ENCODE measurements at places on chromosomes 3 and 15.

GRCh38 chr15:77831986-77832385, 199.3 kb upstream of the LINGO1 start:
- no peak for DNase-seq

GRCh38 chr3:194465920-194466570, 20.8 kb downstream of the ATP13A3 start:
- DNase-seq, result no peak

- no peak for DNase-seq
These were observed 181.7 kb downstream of the GBE1 start for GRCh38 chr3:81579744-81580143.

DNA sequence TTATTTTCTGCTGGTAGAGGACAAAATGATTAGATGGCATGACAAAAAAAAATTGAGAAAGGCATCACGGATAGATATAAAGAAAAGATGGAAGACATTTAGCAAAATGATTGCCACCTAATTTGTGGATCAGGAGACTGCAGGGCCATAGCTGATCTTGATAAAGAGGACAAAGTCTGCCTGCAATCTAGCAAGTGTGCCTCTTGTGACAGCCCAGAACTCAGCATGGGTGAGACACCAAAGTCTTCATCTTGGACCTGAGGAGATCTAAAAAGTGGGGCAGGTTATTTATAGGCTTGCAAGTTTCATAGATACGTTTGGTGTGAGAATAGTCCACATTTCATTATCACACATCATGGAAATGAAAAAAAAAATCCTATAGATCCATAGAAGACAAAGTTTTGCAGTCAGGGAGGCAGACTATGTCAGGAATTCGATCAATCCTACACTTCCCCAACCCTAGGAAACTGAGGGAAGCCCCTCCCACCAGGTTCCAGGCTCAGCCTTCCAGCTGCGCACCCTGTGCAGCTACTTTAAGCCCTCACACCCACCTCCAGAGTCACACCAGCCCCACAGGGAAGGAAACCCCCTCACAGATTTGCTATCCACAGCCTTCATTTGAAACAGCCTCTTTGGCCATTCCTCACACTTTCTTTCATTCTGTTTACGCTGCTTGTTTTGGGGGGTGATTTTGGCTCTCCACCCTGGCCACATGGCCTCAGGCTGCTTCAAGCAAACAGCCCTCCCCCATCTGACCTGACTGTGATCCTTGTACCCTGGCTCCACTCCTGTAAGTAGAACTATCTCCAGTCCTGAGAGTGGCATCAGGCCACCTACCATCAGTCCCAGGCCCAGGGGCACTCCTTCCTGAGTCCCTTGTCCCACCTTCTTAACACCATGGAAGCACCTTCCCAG, 28.1 kb upstream of the KLHL6 start:
- no peak for DNase-seq

DNA sequence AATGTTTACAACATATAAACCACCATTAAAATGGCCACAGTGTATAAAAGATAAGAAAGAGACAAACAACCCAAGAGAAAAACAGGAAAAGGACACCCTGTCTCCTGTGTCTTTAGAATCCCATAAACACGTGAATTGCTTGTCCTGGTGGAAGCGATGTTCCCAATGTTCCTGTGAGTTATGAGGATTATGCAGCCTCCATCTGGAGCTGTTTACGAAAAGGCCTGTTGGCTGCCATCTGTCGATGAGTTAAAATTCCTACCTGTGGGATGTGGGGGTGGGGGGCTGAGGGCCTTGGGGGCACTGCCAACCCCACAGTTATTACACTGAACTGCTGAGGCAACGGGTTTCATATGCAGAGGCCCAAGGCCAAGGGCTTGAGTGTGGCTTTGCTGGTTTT, 13.6 kb downstream of the NISCH start:
- no peak for DNase-seq

DNA sequence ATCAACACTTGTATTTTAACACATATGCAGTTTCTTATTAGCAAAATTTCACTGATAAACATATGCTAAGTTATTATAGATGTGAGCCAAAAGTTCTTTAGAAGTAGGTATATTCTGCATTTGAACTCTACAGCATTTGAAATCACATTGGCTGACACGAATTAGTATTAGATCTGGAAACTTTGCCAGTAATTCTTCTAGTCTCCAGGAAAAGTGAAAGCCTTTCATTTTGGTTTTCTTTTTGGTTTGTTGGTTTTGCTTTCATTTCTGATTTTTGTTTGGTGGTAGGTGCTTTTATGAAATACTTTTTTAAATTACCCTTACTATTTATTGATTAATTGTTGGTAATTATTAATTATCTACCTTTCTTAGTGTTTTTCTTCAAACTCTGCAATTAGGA, 72.9 kb downstream of the RBMS3 start:
- DNase-seq, result no peak

- DNase-seq, result no peak
These were observed 31.3 kb downstream of the SMAD3 start for GRCh38 chr15:67096546-67097294.

GRCh38 chr3:45163481-45163880, 17.3 kb upstream of the CDCP1 start:
- no peak for DNase-seq

GRCh38 chr3:32240159-32240545, 1.7 kb downstream of the CMTM8 start:
- DNase-seq, result no peak

Data from activated naive CD4-positive, alpha-beta T cell treated with anti-CD3 and anti-CD28 coated beads, Interleukin-2, amount 50 U/mL, for 72 hours (primary cell).